ENCODE measurements at places on chromosomes 12 and 14. TPM values are rescaled to one million over a fixed set of nuclear protein-coding genes. Genes with fewer than 3 reads are reported as not detected.

The PTCSC3 gene
- total RNA-seq = not detected

The OTOGL gene
- 0.82 TPM for total RNA-seq

The GLIPR1L1 gene
- total RNA-seq = not detected

The RNASE12 gene
- total RNA-seq = not detected

The SIRT4 gene
- total RNA-seq = 6.3 TPM

The IRF9 gene
- 58.3 TPM for total RNA-seq

The HCAR1 gene
- 3.7 TPM for total RNA-seq

The ITGA7 gene
- 79.3 TPM for total RNA-seq

The MORN3 gene
- 0.70 TPM for total RNA-seq

All from metanephros (tissue), 2 donors.